ENCODE measurements at places on chromosomes 2 and 18.

DNA sequence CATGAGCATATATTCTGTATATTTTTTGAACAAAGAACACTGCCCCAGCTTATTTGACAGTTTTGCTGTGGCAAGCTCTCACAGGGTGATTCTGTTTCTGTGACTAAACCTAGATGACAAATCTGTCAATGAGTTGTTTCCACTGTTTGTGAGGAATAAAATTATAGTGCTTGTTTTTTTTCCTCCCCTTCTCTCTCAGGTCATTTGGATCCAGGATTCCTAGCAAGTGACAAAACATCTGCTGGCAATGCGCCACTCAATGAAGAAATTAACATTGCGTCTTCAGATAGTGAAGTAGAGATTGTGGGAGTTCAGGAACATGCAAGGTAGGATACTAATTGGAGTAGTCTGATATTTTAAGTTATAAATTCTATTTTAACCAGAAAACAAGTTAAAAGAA, 149.3 kb downstream of the HAUS1 start:
- no peak for DNase-seq

GRCh38 chr2:18487106-18487913, 73.1 kb downstream of the RDH14 start:
- DNase-seq, result no peak

- no peak for DNase-seq
Measured at GRCh38 chr2:43265421-43265820, 39.0 kb upstream of the ZFP36L2 start.

DNA sequence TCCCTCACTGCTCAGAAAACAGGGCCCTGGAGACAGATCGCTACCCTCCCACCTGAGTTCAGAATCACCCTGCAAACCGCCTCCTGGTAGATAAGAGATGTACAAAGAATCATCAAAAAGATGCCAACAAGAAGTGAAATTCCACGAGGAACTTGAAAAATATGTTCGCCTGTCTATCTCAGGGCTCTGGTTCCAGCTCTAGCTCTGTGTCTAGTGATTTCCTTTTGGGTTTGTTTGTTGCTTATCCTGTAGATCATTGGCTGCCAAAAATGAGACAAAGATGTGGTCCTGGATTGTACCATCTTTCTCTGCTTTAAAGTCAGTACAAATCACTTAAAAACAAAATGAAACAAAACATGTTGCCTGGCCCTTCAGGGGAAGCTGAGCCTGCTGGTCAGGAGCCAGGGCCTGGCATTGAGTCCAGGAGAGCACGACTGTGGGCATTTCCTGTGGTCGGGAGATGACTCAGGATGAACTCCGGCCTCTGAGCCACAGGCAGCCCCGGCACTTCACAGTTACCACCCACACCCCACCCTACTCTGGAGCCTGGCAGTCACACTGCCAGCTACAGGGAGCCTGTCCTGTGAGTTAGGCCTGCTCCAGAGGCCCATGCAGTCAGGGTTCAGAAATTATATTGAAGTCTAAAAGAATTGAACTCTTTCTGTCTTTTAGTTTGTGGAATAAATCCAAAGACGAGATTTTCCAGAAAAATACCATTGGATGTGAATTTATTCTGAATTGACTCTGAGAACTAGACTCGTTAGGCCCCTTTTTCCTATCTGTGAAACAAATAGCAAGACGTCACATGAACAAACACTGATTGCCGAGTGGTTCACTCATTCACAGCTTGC, 8.0 kb upstream of the ITGB6 start:
- DNase-seq, result no peak

GRCh38 chr2:73292906-73293533, 328 bp downstream of the EGR4 start:
- no peak for DNase-seq
